GM23338 (cell line): ENCODE measurements at places on chromosomes 4 and X. TPM values are rescaled to one million over a fixed set of nuclear protein-coding genes. Genes with fewer than 3 reads are reported as not detected.

GRIA2 gene
- not detected in 2 replicates for total RNA-seq

PRRG3 gene
- 1.6 and 10.6 TPM in 2 replicates for total RNA-seq

DNA sequence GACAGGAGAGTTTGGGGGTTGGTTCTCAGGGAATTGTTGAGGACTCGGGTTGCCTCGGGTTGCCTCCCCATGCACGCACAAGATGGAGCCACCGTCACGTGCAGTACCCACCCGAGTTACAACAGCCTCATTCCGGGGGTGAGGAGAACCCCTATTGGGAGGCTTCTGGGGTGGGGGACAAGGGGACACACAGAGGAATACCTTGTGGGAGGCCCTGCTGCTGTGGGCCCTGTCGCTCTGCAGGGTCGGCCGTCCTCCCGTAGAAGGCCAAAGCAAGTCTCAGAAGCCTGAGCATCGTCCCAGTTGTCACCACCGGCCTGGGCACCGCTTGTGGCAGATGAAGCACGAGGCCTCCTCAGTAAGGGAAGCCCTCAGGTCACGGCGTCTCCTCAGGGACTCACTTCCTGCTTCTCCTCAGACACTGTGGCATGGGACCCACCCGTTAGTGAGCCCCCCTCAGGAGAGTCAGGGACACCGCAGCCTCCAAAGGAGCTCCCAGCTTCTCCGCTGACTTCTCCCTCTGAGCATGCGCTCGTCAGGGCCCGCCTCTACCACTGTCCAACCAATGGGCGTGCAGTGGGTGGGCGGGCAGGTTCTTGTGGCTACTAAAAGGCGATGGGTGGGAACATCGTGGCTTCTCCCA is at the start of gene CT55:
Gene CT55, minus strand, starts transcription at position 522 of the 643 bp plus-strand sequence. Its CDS starts 227 bp downstream, at position 295.
- DNase-seq: peak; percentile 11

DNA sequence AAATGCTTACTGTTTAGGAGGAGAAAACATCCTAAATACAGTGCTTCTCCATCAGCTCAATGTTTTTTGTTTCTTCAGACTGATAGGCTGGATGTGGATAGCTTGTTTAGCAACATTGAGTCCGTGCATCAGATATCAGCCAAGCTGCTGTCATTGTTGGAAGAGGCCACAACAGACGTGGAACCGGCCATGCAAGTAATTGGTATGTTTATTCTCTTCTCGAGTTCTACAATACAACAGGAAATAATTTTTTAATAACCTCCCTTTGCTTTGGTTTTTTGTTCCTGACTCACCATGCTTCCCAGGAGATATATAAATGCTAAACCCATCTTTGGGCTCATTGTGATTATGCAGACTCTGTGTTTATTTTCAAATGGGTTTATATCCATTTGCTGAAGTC is 60.9 kb downstream of the ARHGEF38 start:
- DNase-seq: no peak

GRCh38 chr4:110055158-110055768 is 142.6 kb downstream of the EGF start:
- DNase-seq: no peak
